ENCODE measurements at places on chromosomes 7 and 10.

DNA sequence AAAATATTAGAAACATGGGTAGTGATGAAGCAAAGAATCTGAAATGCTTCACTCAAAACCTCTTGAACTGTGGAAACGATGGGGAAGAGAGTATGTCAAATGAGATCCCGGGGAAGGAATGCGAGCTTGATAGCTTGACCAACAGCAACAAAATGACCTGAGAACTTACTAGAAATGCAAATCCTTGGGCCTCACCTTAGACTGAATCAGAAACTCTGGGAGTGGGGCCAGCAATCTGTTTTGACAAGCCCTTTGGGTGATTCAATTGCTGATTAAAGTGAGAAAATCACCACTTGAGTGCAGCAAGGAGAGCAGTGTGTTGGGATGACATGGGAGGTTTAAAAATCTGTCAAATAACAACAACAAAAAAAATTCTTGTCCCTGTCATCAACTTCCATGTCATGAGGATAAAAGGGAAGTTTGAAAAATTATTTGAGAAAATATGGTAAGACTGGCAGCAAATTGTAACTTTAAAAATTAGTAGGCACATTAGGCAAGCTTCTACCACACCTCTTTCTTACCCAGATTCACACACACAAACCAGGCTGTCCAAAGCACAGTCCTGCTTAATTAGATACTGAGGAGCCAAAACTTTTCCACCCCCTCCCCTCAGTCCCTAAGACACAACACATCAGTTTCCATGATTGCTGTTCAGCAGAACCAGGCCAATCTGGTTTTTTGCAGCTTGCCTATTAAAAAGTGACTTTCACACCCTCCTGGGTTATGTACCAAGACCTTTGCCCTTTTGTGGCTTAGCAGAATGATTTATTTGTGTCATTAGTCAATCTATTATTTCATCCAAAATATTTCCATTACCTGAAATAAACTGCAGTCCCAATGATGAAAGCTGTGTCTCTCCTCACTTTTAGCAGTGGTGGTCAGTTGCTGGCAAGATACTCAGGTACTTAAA is 15.6 kb downstream of the CALCR start:
- DNase-seq = no peak
- no peaks in the 10 kb centered on the region for H3K36me3 ChIP-seq
- H3K27ac ChIP-seq = no peak overlapping the region
- H3K4me3 ChIP-seq = no peak overlapping the region
- H3K27me3 ChIP-seq = peaks cover 12% of the 10 kb centered on the region

GRCh38 chr7:41037691-41038090 is 665.2 kb downstream of the INHBA start:
- H3K27me3 ChIP-seq = no peaks in the 10 kb centered on the region
- DNase-seq = no peak
- no peaks in the 10 kb centered on the region for H3K36me3 ChIP-seq
- no peak overlapping the region for H3K4me3 ChIP-seq

DNA sequence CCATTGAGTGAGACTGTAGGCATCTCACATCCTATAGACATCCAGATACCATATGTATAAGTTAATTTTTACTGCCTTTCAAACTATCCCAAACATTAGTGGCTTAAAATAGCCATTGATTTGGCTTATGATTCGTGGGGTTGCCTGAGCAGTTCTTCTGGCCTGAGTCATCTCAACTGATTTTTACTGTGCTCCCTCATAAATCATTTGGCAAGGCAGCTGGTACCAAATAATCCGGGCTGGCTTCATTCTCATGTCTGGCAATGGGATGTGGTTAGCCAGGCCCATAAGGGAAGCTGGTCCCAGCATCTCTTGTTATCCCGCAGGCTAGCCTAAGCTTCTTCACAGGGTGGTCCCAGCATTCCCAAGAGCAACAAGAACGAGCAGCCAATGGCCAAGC is 6.7 kb upstream of the LRGUK start:
- H3K27ac ChIP-seq = no peak overlapping the region
- no peaks in the 10 kb centered on the region for H3K4me1 ChIP-seq
- no peak overlapping the region for H3K4me3 ChIP-seq
- DNase-seq = no peak
- H3K36me3 ChIP-seq = no peaks in the 10 kb centered on the region
- H3K27me3 ChIP-seq = no peaks in the 10 kb centered on the region

DNA sequence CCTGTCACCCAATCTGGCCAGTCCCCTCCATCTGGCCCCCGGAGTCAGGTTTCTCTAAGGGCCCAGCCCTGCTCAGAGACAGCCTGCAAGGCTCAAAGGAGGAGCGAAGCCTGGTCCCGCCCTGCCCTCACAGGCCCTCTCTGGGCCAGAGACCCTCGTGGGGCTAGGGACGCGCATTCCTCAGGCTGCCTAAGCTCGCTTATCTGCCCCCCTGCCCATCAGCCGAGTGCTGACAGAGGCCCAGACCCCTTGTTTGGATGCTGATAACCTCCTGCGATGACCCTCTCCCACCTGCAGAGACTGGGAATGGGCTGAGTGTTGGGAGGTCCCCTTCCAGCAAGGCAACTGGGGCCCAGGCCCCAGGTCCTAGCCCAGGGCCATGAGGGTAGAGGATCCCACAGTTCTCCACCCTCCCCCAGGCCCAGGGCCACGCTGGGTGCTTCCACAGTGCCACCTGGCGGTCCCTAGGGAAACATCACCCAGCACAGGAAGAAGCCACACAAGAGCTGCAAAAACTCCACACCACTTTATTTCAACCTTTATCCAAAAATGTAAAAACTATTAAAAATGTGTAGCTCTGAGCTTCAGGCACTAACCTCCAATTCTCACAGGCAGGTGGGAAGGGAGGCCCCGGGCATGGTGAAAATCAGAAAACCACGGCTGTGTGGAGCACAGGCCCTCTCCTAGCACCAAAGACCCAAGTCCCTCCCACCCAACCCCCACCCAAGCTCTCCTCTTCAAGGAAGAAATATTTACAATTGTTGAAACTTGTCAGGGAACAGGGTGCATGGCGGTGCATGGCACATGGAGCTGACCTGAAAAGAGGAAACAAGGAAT is 2.2 kb downstream of the NPM3 start:
- peaks cover 27% of the 10 kb centered on the region for H3K27me3 ChIP-seq
- peak; percentile 84 for DNase-seq
- H3K4me1 ChIP-seq = peaks cover 63% of the 10 kb centered on the region

- DNase-seq = peak; percentile 83
- peak overlapping the region; percentile 94 for H3K27ac ChIP-seq
- peaks cover 3% of the 10 kb centered on the region for H3K36me3 ChIP-seq
- H3K27me3 ChIP-seq = no peaks in the 10 kb centered on the region
- H3K4me3 ChIP-seq = no peak overlapping the region
These were observed 15.6 kb upstream of the PPIF start for GRCh38 chr10:79331709-79332108.

DNA sequence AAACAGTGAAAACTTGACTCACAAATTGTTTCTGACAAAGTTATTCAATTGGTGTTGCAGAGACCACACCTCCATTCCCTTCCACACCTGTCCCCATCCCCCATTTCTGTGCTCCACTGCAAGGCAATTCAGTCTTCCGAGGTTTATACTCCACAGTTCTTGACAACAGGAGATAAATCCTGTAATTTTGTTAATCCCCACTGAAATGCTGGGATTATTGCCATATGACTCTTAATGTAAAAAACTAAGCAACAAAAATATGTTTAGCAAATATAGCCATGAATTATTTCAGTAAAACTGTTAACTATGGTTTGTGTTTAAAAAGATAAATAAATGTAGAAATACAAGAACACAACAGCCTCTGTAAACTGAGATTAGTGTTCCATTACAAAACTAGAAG is 170.1 kb upstream of the SEMA3D start:
- no peak overlapping the region for H3K27ac ChIP-seq
- no peak overlapping the region for H3K4me3 ChIP-seq
- no peak for DNase-seq
- H3K4me1 ChIP-seq = no peaks in the 10 kb centered on the region
- H3K36me3 ChIP-seq = no peaks in the 10 kb centered on the region

DNA sequence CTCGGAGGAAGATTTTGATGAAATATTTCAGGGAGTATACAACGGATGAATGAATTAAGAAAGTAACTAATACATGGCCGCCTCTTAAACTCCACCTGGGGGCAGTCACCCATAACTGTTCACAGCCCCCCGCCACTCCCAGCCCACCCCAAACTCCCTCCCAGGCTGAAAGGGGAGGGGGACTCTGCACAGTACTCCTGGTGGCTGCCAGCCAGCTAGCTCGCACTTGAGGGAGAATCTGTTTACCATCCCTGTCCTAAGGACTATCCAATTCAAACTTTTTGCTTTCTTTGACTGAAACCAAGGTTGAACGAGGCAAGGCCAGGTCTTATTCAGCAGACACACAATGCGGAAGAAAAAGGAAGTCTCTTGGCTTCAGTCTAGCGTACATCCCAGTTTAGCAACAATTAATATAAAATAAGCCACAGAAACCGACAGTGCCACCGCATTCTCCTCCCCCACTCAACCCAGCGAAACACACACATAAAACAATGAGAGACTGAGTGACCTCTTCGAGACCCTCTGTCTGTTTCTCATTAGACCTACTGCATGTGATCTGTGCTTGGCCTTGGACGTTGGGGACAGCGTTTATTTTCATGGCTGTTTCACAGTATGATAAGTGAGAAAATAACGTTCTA is 219.5 kb downstream of the GLI3 start:
- no peaks in the 10 kb centered on the region for H3K4me1 ChIP-seq
- no peak for DNase-seq
- H3K27ac ChIP-seq = no peak overlapping the region
- no peaks in the 10 kb centered on the region for H3K36me3 ChIP-seq
- peaks cover 16% of the 10 kb centered on the region for H3K27me3 ChIP-seq
- H3K4me3 ChIP-seq = no peak overlapping the region

- no peaks in the 10 kb centered on the region for H3K27me3 ChIP-seq
- H3K36me3 ChIP-seq = no peaks in the 10 kb centered on the region
- H3K4me3 ChIP-seq = no peak overlapping the region
- no peak for DNase-seq
- H3K4me1 ChIP-seq = no peaks in the 10 kb centered on the region
These were observed 322.4 kb upstream of the GHITM start for GRCh38 chr10:83816942-83817341.

DNA sequence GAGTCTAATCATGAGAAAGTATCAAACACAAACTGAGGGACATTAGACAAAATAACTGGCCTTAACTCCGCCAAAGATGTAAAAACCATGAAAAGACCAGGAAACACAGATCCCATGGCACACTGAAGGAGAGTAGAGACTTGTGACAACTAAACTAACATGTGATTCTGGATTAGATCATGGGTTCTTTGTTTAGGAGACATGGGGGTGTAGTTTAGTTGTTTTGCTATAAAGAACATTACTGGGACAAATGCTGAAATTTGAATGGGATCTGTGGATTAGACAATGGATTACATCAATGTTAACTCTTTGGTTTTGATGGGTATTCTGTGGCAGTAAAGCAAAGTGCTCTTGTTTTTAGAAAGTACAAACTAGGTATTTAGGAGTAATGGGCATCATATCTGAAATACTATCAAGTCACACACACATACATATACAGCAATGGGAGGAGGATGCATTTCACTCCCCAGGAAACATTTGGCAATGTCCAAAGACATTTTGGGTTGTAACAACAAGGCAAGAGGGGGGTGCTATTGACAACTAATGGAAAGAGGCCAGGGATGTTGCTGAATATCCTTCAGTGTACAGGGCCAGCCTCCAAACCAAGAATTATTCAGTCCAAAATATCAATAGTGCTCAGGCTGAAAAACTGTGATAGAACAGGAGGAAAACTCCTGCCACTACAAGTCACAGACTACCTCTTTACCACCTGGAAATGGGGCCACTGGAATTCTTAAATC is 32.4 kb downstream of the WAPL start:
- peaks cover 32% of the 10 kb centered on the region for H3K4me1 ChIP-seq
- no peak for DNase-seq
- H3K27ac ChIP-seq = peak overlapping the region; percentile 23
- no peaks in the 10 kb centered on the region for H3K27me3 ChIP-seq
- no peak overlapping the region for H3K4me3 ChIP-seq
